ENCODE measurements at places on chromosomes 3 and 15.

DNA sequence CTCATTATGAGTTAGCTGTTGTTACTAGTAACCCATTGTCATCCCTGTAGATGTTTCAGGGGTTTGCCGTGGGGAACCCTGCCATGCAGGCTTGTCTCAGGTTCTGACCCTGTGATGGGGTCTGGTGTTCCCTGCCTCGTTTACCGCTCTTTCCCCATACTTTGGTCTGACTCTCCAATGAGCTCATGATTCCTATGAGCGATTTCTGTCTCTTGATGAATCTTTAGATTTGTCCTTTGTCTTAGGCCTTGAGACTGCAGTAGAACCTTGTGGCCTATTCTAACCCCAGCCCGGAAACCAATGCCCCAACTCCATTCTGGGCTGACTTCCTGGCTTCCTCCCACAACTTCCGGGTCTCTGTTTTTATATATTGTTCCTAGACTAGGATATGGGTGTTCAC lies 11.3 kb upstream of the IQGAP1 start:
- DNase-seq, result no peak

DNA sequence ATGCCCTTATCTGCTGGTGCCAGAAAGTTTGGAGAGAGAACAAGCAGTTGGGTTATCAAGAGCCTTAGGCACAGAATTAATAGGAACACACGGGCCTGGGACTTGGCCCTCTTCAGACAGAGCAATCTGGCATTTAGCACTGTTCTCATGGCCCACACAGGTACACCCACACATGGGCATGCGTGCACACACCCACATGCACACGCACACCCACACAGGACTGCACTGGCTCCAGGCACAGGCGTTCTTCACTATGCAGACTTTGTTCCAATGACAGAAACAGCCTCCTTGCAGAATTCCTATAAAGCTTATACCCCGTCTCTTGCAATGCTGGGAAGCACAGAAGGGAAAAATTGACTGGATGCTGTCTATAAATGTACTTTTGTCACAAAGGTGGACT lies 36.3 kb downstream of the TMEM44 start:
- no peak for DNase-seq

DNA sequence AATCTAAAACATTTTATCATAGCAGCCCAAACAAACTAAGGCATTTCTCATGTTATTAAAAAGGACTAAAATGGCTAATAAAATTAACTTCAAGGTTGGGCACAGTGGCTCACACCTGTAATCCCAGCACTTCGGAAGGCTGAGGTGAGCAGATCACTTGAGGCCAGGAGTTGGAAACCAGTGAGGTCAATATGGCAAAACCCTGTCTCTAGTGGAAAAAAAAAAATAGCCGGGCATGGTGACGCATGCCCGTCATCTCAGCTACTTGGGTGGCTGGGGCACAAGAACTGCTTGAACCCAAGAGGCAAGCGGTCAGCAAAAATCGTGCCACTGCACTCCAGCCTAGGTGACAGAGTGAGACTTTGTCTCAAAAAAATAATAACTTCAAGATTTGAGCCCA lies 110.2 kb downstream of the NR2E3 start:
- no peak for DNase-seq

GRCh38 chr15:99502182-99502581 lies 63.6 kb upstream of the MEF2A start:
- DNase-seq, result no peak

GRCh38 chr3:46422617-46423016 lies 15.6 kb downstream of the CCRL2 start:
- DNase-seq, result no peak

- DNase-seq, result no peak
Measured at GRCh38 chr15:63288778-63289378, 11.5 kb downstream of the APH1B start.

GRCh38 chr3:64360280-64360679 lies 135.0 kb upstream of the PRICKLE2 start:
- DNase-seq, result no peak

- peak; percentile 58 for DNase-seq
Measured at GRCh38 chr3:150760431-150761200, 2.4 kb downstream of the SIAH2 start.

- DNase-seq, result no peak
Measured at GRCh38 chr3:156682501-156682900, 8.1 kb downstream of the TIPARP start.

DNA sequence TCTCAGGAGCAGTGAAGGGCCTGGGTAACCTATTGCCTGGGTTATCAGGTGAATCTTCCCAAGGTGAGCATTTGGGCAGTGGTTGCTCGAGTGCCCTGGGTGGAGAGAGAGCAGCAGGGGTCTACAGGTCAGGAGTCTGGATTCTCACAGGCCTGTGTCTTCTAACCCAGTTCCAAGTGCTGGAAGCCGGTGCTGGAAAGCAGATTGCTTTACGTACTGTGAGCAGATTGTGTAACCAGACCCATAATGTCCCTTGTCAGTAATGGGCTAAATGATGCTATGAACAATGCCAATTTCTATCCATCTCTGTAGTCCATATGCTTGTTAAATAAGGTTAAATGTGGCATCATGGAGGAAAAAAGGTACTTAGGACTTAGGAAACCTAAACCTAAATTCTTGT lies 106.5 kb downstream of the TPRG1 start:
- no peak for DNase-seq

- DNase-seq, result no peak
Measured at GRCh38 chr3:186724911-186725310, 7.8 kb downstream of the KNG1 start.

DNA sequence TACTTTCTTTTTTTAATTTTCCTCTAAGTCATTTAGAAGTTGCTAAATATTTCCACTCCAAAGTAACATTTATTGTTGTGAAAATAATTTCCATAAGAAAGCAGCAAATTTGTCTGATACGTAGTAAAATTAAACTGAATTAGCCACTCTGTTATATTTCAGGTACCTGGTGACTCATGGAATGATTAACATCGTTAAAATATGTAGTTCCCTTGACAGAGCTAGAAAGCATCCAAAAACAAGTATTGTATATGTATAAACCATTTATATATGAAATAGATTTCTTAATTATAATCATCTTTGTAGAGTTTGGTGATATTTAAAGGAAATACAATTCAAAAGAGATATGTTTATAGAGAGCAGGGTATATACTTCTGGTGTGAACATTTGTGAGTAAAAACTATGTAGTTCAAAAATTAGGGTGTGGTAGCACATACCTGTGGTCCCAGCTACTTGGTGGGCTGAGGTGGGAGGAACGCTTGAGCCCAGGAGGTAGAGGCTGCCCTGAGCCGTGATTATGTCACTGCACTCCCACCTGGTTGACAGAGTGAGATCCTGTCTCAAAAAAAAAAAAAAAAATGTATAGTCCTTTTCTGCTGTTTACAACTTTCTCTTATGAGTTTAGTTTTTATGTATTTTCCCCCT lies 36.6 kb downstream of the ATP11B start:
- DNase-seq, result no peak

- DNase-seq, result no peak
Measured at GRCh38 chr3:169295912-169296570, 367.5 kb downstream of the MECOM start.

GRCh38 chr3:17964108-17964507 lies 221.7 kb upstream of the TBC1D5 start:
- no peak for DNase-seq

DNA sequence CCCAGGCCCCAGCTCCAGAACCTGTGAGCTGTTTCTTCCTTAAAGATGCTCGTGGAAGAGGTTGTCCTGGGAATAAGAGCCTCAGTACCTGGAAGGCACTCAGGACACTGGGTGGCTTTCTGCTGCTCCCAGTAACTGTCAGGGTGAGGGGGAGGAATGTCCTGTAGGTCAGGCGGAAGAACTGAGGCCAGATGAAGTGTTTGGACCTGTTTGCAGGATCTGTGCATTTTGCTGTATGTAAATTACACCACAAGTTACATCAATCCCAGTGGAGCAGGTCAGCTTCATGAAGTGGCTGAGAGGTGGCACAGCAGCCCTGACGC lies 27.1 kb downstream of the HDAC11 start:
- DNase-seq, result no peak

DNA sequence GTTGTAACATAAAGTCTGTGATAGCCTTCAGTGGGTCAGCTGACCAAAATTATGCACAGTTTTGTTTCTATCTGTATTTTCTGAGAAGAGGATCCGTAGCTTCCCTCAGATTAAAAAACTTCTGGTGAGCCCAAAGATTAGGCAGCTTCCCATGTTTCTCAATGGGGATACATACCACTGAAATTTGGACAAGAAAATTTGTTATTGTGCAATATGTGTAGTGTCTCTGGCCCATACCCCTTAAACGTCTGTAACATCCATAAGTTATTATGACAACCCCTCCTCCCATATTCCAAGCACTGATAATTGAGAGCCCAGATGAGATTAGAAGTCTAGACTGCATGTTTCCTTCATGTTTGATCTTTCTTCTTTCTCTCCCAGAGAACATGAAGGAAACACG lies 1.9 kb upstream of the MITF start:
- DNase-seq, result no peak

DNA sequence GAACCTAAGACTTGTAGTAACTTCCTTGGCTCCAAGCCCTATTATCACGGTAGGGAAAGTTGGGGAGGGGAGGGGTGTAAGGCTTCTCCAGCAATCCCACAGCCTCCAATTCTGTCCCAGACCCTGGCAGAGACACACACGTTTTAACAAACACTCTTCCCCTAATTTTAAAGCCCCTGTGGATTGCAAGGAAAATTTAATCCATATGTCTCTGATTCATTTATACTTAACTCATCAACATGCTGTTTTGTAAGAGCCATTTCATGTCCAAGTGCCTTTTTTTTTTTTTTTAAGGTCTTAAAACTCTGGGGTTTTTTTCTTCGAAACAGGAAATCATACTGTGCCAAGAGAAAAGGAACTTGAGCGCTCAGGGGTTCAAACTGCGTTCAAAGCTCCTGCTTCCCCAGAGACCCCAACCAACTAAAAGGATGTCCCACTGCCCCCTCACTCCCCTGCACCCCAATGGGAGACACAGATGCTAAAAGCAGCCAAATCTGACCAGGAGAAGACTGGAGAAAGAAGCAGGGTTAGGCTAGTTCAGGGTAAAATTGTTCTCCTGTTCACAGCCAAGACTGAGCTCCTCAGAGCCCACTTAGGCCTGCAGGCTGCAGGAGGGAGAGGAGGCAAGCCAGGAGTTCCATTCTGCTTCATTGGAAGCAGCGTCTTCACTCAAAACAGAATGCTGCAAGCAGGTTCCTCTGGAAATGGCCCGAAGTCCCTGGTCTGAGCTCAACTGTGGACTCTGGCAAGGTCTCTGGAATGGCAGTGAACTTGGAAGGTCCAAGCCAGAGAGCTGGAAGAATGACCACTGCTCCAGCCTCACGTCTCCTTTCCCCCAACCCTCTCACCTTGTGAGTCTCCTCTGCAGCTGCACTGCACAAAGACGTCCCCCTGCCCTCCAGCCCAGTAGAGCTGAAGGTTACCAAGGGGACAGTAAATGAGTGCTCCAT lies 172.5 kb downstream of the NTRK3 start:
- DNase-seq, result no peak

DNA sequence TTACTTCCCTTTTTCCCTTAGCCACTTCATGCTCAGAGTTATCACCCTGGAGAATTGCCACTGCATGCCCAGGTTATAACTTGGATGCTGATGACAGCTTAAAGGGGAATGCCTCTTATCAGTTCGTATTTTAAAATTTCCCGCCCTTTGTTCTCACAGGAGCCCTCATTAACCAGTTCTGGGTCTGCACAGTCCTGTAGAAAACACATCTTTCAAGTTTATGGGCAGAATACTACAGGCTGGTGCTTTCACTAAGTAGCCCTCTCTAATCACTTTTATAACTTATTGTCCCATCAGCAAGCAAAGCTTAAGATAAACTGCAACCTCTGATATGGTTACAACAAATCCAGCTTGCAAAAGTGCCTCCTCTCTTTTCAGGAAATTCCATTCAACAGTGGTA lies 587.3 kb upstream of the UBE2E2 start:
- DNase-seq, result no peak

DNA sequence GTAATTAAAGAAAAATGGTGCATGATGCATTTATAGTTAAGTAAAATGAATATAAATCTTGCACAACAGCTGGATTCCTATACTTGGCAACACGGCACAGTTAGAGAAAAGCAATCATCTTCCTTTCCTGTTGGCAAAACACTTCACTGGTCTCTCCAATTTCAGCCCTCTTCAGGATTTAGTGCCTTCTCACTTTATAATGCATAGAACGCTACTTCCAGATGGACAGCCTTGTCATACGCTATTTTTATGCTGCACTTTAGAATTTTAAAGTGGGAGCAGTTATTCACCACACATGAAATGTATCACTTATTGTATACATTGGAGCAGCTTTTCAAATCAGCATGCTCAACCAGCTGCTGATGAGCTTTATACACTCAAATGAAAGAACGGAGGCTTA lies 194.4 kb upstream of the GBE1 start:
- DNase-seq, result no peak

GRCh38 chr3:13021141-13022114 lies 51.8 kb downstream of the IQSEC1 start:
- no peak for DNase-seq

DNA sequence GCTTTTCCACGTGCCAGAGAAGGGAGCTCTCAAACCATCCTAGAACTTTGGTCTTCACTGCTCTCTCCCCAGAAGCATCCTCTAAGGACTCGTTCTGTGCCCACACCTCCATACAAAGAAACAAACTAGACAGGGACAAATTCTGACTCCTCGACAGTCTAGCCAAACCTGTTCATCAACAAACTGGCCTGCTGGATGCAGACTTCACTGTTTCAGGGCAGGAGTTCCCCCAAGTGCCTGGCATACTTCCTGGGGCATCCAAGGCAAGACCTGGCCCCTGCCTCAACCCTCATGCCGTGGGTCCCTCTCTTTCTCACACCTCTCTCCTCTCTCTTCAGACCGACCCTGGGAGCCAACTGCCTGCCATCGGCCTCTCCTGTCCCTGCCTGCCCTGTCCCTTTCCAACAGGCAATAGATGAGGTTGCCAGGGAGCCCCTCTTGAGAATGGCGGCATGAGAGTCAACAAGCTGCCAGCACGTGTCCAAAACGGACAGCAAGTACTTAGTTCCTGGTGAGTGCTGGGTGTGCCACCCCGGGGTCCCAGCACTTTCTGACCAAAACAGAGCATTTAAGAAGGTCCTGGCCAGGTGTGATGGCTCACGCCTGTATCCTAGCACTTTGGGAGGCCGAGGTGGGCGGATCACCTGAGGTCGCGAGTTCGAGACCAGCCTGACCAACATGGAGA lies 79.1 kb upstream of the HES1 start:
- no peak for DNase-seq

DNA sequence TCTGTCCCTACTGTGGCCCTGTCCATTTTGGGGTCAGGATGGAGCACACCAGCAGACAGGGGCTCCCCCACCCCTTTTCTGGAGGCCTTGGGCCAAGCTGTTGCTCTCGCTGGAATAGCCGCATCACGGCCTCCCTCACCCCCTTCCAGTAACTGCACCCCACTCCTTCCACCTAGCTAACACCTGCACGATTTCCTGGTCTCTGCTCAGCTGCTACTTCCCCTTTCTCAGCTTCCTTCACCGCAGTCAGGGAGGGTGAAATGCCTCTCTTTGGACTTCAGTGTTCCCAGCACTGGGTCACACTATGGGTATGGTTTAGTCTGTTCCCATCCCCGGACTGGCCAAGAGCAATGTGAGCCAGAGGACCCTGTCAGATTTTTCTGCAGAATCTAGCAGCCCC lies 400.2 kb downstream of the MCTP2 start:
- no peak for DNase-seq

- DNase-seq, result no peak
Measured at GRCh38 chr3:149013726-149014125, 22.4 kb downstream of the GYG1 start.
